ENCODE measurements at places on chromosomes 2 and 18.

DNA sequence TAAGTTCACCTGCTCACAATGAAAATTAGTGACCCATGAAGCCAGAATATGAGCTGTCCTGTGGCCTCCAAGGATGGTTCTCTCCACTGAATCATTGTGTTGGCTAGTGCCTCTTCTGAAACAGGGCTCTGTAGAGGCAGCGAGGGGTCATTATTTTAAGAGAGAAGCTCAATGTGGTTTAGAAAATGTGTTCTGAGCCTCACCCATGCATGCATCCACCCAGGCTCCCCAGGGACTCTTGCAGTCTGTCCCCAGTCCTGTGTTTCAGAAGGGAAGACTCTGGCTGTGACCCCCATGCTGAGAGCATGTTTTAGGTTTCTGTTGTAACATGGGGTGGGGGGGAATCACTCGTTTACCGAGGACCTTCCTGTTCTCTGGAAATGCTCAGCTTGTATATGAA, 135.2 kb downstream of the RNF144A start:
- DNase-seq = no peak

- DNase-seq = no peak
Measured at GRCh38 chr2:213751446-213751845, 467.2 kb downstream of the SPAG16 start.

GRCh38 chr2:129877795-129878775, 101.4 kb upstream of the RAB6C start:
- DNase-seq = no peak

GRCh38 chr2:133130548-133131246, 437.6 kb downstream of the NCKAP5 start:
- DNase-seq = no peak

DNA sequence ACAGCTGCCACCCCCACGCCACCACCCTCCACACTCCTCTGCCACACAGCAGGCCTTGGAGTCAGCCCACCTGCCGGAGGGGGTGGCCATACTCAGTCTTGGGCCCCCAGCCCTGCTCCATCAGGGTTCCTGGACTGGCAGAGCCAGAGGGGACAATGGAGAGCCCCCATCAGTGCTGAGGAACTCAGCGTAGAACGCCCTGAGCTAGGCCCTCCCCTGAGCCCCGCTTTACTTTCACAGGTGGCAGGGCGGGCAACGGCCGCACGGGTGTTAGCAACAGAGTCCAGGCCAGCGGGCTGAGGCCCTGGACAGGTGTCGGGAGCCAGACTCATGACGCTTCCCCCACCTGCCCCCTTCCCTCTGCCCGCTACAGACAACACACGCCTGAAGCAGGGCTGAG, 47.1 kb downstream of the FOSL2 start:
- DNase-seq = no peak

DNA sequence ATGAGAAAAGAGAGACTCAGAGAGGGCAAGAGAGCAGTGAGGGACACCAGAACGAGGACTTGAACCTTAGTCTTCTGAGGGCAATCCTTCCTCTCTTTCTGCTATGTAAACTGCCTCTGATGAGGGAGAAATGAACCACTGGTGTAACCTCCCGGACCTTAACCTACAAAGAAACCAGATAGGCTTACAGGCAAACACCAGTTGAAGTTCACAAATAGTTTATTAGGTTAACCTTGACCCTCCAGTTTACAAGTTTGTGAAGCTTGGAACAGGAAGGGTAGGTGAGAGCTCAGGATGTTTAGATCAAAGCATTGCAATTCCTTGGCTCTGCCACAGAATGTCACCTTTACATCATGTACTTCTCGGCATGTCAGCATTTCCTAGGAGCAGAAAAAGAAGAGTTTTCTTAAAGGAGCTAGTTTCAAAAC, 486.4 kb upstream of the SPRED2 start:
- DNase-seq = no peak

DNA sequence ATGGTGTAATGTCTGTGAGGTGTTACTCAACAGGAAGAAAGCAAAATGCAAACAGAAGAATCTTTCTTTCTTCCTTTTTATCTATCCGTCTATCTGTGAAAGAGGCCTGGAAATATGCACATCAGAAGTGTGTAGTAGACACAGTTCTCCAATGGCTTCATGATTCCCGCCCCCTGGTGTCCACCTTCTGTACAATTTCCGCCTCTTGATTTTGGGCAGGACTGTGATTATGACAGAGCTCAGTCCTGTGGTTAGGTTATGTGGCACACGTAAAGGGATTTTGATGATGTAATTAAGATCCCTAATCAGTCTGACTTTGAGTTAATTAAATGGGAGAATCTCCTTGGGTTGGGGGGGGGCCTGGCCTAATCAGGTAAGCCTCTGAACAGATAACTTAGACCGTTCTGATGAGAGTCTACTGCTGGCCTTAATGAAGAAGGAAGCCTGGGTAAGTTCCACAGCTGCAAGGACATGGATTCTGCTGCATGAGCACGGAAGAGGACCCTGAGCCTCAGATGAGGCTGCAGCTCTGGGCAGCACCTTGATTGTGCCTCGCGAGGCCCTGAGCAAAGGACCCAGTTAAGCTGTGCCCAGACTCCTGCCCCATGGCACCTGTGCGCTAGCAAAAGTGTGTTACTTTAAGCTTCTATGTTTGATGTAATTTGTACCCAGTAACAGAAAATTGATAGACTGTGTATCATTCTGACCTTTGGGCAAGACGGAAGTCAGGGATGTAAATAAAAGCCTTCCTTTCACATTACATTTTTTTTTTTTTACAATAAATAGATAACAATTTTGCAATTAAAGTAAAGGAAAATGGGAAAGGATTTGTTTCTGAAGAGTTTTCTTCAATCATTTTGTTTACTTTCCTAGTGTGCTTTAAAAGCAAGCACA, 11.3 kb upstream of the KCNF1 start:
- no peak for DNase-seq

- DNase-seq = no peak
Measured at GRCh38 chr18:31099450-31100230, 2.6 kb downstream of the DSC2 start.

DNA sequence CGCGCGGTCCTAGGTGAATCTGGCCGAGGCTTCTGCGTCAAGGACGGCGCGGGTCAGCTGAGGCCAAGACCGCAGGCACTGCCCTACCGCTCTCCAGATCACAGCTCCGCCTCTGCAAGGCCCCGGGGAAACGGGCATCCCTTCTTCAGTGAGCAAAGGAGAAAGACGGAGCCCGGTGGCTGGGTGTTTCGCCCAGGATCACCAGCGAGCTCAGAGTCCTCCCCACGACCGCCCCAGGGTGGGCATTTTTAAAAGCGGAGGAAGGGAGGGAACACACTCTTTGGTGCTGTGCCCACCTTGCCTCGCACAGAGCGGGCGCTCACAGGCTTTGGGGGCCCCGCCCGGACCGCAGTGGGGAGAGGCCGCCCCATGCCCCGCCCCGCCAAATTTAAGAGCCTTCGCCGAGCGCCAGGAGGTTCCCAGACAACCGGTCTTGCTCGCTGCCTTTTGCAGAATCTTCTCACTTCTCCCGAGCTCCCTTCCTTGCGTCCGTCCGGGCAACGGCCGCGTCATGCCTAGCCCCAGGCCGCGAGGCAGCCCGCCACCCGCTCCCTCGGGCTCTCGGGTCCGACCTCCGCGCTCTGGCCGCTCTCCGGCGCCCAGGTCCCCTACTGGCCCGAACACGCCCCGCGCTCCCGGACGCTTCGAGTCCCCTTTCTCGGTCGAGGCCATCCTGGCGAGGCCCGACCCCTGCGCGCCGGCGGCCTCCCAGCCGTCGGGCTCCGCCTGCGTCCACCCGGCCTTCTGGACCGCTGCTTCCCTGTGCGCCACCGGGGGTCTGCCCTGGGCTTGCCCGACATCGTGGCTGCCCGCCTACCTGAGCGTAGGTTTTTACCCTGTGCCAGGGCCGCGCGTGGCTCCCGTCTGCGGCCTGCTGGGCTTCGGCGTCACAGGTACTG, at the start of gene NOTO:
NOTO (plus strand) TSS at position 419 of the 899 bp plus-strand sequence; CDS start at position 512, 93 bp downstream.
- DNase-seq = no peak

Data from activated CD8-positive, alpha-beta memory T cell treated with anti-CD3 and anti-CD28 coated beads for 48 hours (primary cell).